ENCODE measurements at places on chromosomes 5 and 9.

DNA sequence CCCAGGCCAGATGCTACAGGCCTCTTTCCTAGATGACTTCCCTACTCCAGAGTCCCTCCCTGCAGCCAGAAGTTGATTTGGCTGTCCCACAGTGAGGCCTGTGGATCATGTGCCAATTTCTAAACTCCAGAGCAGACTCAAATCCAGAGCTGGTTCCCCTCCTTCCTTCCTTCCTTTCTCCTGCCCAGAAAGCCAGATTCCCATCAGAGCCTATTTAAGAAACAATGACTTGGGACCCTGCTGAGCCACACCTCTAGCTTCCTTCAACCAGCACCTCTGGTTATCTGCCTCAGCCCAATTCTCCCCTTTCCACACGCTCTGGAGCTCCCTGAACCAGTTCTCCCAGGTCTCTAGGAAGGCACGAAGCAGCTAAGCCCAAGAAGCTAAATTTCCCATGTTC lies 7.2 kb downstream of the FAM219A start:
- no peak for DNase-seq

DNA sequence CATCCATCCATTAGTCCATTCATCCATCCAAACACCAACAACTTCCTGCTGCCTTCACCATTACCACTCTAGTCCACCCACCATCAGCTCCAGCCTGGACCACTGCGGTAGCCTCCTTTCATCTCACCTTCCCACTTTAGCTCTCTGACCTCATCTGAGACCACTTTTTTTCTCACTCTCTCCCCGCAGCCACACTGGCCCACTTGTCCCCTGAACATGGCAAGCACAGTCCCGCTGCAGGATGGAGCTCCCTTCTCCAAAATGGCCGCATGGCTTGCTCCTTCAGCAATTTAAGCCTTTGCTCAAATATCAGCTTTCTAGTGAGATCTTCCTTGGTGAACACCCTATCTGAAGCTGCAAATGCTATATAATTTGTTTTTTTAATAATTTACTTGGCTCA lies 11.1 kb downstream of the CSF1R start:
- no peak for DNase-seq

DNA sequence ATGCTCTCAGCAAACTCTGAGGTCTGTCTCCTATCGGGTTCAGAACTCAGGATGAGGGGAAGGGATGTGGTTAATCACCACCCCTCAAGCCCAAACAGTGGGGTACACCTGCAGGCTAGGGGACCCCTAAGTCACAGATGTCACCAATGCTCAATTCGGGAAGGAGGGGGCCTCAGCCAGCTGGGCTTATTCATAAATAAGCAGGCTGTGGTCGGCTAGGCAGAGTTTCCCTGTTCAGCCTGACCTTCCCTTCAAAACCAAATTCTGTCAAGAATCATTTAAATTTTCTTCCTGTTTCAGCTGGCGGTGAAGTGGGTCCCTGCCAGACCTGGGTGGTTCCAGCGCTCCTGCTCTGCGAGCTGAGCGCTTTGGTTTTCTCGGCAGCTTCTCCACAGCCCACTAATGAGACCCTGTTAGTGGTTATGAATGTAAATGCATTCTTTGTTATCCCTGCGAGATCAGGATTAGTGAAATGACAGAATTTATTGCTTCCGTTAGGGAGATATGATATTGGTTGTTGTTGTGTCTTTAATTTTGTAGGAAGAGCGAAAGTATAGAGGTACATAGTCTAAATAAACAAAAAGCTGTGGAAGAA lies 68.3 kb downstream of the AK8 start:
- no peak for DNase-seq

DNA sequence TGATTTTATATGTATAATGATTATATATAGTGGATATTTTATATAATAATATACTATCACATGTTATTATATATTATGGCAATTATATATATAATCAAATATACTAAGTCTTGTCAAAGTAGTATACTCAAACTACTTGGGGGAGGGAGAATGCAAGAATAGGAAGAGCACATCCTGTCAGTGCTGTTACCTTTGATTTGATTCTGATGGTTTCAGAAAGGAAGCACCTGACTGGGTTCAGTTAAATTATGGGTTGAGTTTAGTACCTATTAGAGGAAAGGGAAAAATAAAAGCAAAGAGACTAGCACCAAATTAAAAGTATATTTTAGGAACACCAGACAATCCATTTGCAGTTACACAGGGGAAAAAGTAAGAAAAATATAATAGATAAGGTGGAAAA lies 107.6 kb downstream of the GRIA1 start:
- DNase-seq: no peak

- no peak for DNase-seq
Observed at GRCh38 chr9:91100878-91101450, 260.8 kb downstream of the AUH start.

DNA sequence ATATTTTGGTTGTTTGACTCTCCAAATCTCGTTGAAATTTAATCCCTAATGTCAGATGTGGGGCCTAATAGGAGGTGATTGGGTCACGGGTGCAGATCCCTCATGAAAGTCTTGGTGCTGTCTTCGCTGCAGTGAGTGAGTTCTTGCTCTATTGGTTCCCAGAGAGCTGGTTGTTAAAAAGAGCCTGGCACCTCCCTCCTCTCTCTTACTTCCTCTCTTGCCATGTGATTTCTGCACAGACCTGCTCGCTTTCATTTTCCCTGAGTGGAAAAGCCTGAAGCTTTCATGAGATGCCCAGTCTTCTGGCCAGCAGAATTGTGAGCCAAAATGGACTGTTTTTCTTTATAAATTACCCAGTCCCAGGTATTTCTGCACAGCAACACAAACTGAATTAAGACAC lies 221.6 kb downstream of the MAT2B start:
- peak; percentile 64 for DNase-seq

- no peak for DNase-seq
Observed at GRCh38 chr9:99234618-99235017, 12.5 kb downstream of the SEC61B start.

GRCh38 chr5:55344392-55344992 lies 36.7 kb downstream of the MTREX start:
- DNase-seq: peak; percentile 59

GRCh38 chr5:179616002-179616594 lies 7.4 kb downstream of the HNRNPH1 start:
- peak; percentile 26 for DNase-seq

- DNase-seq: no peak
Observed at GRCh38 chr9:7153566-7153965, 395.8 kb downstream of the KDM4C start.

GRCh38 chr5:44332285-44332971 lies 56.8 kb downstream of the FGF10 start:
- peak; percentile 63 for DNase-seq

DNA sequence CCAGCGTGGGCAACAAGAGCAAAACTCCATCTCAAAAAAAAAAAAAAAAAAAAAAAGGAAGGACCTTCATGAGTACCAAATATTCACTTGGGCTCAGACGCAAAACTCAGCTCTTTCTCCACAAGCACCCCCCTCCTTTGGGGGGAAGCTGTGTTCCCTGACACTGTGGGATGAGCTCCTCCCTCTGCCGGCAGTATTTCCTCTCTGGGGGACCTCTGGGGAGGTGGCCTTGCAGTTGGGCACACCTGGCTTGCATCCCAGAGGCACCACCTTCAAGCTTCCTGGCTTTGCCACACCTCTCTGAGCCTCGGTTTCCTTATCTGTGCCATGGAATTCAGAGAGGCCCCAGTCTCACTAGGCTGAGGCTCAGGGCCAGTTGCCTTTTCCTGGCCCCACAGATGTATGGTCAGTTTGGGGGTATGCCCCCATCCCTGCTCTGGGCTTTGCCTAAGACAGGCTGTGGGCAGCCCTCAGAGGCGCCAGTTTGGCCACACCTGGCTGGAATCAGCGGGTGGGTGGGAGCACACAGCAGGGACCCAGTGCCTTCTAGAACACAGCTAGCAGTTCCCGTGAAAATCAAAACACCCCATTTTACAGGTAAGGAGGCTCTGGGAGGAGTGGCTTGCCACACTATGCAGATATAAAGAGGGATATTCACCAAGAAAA lies 157.5 kb upstream of the IER5L start:
- DNase-seq: no peak

DNA sequence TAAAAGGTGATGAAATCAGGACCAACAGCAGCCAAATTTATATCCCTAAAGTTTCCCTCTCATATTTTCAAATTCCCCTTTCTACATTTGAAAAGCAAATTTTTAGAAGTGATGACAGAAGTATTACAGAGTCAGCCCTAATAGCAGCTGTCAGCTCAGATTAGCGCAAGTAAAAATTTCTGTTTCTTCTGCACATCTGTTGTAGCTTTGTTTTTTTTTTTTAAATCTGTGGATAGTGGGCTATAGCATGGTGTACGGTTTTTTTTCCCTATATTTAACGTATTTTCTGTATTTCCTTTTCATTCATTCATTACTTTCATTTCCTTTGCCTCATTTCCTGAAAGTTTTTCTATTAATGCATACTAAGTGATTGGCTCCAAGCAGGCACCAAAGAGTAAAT lies 99.1 kb downstream of the MACIR start:
- DNase-seq: no peak

GRCh38 chr9:132260846-132261245 lies 93.9 kb downstream of the SETX start:
- DNase-seq: no peak

DNA sequence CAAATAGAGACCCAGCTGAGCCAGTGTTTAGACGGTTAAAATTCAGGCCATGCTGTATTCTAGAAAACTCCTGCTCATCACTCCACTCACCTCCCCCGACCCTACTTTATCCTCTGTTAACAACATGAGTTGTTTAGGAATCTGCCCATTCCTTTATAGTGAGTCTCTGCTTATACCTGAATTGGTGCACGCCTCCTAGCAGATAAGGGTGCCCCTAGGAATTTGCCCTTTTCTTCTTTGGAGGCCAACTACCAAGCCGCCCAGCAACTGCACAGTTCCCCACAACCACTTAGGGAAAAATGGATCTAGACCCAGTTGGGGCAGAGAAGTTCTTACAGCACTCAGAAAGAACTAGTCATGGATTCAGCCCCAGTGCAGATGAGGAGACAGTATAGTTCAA lies 102.3 kb downstream of the MAMDC2 start:
- no peak for DNase-seq

GRCh38 chr5:135320718-135321484 lies 78.1 kb downstream of the MACROH2A1 start:
- DNase-seq: no peak

DNA sequence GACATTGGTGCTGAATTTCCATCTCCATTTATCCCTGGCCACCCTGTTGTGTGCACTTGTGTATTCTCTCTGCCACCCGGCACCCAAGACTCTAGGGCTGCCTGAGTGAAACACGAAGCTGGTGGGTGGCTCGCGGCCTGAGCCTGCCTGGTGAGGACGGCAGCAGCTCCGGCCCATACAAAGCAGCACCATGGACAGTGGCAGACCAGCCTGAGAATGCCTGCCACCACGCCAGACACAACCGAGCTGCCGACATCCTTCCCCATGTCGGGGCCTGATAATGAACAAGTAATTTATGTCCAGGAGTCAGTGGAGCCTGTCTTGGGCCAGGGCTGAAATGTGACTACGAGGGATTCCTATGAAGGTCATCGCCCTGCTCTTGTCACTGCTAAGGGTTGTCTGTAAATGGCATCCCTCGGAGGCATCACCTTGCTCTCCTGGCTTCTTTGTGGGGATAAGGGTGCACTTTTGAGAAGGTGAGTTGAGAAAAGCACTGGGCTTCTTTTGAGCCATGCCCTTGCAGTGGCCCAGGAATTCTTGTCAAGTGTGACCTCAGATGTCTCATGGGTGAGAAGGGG lies 175.7 kb downstream of the MELK start:
- DNase-seq: peak; percentile 45

GRCh38 chr5:112971276-112971675 lies 5.3 kb upstream of the DCP2 start:
- no peak for DNase-seq

- no peak for DNase-seq
Observed at GRCh38 chr5:83321483-83322055, 150.0 kb upstream of the VCAN start.

DNA sequence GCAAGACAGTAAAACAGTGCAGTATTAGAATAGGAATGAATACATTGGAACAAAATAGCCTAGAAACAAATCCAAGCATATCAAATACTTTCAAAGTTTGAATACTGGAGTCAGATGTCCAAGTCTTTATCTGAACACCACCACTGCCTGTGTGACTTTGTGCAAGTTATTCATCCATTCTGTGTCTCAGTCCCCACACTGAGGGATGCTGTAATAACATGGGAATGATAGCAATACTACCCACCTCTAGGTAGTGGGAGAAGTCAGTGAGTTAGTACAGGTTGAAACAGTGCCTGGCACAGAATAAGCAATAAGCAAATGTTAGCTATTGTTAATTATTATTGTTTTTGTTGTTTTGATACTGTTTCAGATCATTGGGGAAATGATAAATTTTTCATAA lies 130.9 kb downstream of the SUSD1 start:
- DNase-seq: no peak

DNA sequence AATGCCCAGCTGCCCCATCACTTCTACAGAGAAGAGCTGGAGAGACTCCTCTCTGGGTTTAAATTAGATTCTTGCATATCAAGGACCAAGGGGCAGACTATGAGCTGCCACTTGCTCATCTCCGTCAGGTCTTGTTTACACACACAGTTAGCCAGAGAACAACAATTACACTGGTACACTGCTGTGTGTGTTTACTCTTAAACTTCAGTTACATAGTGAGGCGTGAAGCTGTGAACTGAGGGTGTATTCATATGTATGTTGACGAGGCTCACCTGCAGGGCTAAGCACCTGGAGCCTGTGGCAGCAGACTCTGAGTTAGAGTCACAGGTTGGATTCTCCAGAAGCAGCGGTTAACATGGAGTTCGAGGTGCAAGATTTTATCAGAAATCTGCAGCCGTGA lies 155.4 kb upstream of the ANKH start:
- DNase-seq: no peak

DNA sequence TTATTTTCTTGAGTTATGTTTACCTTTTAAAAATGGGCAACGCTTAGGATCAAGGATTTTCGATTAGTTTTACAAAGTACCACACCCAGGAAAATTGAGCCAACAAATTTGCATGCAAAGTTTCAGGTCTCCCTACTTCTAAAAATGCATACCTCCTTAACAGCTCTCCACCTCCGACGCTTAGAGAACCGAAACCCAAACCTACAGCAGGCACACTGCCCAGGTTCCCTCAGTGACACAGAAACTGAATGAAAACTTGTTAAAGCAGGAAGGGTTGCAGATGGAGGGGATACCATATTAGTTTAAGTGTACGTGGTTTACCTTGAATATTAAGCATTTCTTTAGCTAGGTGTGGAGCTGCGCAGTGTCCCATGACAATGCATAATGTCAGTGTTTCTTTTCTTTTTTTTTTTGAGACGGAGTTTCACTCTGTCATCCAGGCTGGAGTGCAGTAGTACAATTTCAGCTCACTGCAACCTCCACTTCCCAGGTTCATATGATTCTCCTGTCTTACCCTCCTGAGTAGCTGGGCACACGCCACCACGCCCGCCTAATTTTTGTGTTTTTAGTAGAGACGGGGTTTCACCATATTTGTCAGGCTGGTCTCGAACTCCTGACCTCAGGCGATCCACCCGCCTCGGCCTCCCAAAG lies 1.6 kb upstream of the SUB1 start:
- DNase-seq: peak; percentile 91

GRCh38 chr5:131647048-131647769 lies 12.2 kb upstream of the RAPGEF6 start:
- DNase-seq: peak; percentile 79

- DNase-seq: no peak
Observed at GRCh38 chr5:56803025-56803424, 12.3 kb upstream of the MAP3K1 start.

GRCh38 chr5:133455676-133456075 lies 156.7 kb downstream of the FSTL4 start:
- DNase-seq: no peak

All from NAMALWA (cell line).